ENCODE measurements at places on chromosomes 12 and 14.

DNA sequence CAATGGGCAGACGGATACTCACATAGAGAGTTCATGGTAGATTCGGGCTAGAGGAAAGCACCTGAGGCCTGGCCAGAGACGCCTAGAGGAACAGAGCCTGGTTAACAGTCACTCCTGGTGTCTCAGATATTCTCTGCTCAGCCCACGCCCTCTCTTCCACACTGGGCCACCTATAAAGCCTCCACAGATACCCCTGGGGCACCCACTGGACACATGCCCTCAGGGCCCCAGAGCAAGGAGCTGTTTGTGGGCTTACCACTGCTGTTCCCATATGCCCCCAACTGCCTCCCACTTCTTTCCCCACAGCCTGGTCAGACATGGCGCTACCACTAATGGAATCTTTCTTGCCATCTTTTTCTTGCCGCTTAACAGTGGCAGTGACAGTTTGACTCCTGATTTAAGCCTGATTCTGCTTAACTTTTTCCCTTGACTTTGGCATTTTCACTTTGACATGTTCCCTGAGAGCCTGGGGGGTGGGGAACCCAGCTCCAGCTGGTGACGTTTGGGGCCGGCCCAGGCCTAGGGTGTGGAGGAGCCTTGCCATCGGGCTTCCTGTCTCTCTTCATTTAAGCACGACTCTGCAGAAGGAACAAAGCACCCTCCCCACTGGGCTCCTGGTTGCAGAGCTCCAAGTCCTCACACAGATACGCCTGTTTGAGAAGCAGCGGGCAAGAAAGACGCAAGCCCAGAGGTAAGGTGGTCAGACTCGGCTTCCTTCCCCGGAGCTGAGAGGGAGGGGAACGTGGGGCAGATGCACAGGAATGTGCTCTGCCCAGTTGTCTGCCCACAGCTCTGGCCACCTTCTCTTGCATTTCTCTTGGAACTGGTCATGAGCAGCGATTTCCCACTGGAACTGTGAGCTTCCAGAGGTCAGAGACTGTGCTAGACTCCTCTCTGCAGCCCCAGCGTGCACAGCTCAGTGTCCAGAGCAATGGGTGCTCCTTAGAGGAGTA is at the start of gene CD4:
CD4 (plus strand) TSS at position 557 of the 953 bp plus-strand sequence. CDS start 10,611 bp downstream, outside the sequence.
- DNase-seq, result peak; percentile 86

- DNase-seq, result no peak
Measured at GRCh38 chr14:84074626-84075025, 1455.3 kb upstream of the FLRT2 start.

- no peak for DNase-seq
Measured at GRCh38 chr12:15033641-15034040, 60.8 kb downstream of the PDE6H start.

DNA sequence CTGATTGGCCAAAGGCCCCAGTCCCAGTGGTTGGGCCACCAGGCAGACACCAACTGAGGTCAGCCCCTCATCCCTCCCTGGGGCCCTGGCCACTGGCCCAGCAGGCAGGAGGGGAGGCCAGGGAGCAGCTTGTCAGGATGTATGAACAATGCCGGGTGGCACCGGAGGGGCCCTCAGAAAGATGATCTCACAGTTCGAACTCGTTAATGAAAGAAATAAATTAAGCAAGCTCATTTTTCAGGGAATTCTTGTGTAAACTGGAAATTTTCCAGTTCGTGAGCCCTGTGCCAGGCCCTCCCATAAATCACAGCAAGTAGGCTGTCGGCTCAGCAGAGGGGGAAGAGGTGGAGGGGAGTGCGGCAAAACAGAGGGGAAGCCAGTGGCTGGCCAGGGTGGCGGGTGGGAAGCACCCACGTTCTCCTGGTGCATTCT is 177.0 kb upstream of the VASH1 start:
- DNase-seq, result no peak

GRCh38 chr14:50745401-50746058 is 77.4 kb upstream of the SAV1 start:
- no peak for DNase-seq

- DNase-seq, result no peak
Measured at GRCh38 chr12:45987340-45987727, 3.0 kb downstream of the SCAF11 start.

GRCh38 chr12:58882826-58883225 is 37.5 kb downstream of the LRIG3 start:
- no peak for DNase-seq

DNA sequence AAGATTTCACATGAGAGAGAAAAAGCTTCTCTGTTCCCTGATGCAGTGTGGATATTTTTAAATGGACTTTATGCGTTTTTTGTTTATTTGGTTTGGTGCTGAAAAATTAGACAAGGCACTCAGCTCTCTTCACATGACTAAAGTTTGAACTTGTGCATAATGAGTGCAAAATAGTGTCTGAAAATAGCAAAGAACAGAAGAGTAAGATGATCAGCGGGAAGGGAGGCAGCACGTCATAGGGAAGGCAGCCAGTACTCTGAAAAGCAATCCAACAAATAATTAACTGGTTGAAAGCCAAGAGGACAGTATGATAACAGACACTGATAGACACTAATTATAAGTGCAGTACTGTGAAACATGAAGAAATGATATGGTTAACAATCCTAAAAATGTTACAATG is 46.6 kb upstream of the CDKN3 start:
- no peak for DNase-seq

GRCh38 chr14:52011523-52011922 is 22.2 kb downstream of the RTRAF start:
- no peak for DNase-seq

GRCh38 chr14:105247715-105248367 is 492 bp upstream of the BTBD6 start:
- DNase-seq, result no peak

GRCh38 chr12:2355198-2355597 is 302.4 kb downstream of the CACNA1C start:
- no peak for DNase-seq

DNA sequence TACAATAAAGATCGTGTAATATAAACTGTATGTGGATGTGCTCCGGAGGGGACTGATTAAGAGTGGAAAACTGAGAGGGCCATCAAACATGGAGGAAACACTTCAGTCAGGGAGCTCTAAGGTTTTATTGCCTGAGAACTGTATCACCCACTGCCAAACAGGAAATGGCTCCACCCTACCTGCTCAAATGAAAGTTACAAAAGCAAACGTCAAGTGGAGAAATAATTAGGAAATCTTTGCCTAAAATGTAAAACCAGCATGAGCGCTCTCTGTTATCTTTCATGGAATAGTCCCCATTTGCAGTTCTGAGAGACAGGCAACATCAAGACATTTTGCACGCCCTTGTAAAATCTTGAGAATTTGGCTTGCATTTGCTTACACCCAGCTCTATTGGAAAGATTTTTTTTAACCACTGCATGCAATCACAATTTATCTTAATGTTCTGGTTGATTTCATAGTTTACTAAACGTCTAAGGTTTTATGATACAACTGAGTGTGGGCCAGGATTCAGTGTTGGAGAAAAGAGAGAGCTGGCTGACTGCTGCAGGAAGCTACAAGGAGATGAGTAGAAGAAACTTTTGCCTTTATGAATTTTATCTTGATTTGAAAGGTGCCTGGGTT is 344.0 kb upstream of the PRICKLE1 start:
- DNase-seq, result no peak

DNA sequence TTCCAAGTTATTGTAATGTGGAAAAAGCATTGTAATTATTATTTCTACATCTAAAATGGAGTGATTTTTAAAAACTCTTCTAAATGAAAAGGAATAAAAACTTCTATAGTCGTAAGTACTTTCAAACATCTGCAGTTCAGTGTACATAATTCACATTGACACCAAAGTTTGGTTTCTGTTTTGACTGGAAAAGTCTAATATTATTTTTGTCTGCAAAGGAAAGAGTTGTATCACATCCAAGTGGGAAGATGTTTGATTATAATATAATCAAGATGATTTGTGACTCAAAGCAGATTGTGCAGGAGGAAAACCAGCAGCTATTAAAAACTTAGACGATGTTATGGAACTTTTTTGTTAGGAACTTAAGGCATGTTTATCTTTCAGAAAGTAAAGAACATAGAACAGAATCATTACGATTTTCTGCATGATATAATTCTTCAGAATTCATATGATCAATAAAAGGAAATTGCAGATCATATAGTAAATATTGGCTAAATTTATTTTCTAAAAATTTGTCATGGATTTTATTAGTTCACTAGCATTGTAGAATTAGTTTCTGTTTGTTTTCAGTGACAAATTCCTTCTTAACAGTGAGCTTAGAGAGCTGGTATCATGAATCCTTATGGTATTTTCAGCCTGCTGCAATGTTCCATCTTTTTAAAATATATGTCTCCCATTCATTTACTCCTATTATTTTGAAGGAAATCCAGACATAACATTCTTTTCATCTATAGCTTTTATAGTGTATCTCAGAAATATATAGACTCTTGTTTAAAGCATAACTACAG is 145.8 kb downstream of the MIPOL1 start:
- DNase-seq, result no peak

DNA sequence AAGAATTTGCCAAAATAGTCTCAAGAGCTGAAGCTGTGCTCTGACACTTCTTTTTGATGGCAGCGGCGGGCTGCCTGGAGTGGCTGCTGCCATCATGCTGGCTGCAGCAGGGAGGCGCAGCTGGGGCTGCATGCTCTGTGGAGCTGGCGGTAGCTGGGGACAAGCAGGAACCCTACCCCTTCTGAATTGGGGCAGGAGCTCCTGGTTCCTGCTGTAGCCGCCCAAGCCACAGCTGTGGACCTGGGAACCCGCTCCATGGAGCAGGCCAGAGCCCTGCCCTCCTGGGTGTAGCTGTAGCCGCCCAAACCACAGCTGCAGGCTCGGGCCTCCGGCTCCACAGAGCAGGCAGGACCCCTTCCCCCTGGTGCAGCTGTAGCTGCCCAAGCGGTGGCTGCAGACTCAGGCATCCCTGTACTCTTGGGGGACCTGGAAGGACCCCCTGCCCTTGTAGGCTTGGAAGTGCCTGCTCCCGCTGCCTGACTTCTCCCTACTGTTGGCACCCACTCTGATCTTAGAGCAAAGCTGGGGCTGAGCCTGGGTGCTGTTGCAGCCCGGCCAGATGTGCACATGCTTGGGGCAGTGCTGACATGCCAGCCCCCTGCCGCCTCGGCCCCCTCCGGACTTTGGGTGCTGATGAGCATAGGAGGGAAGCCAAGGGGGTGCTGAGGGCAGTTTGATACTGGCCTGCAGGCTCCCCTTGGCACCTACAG is 33.3 kb downstream of the APAF1 start:
- DNase-seq, result no peak

DNA sequence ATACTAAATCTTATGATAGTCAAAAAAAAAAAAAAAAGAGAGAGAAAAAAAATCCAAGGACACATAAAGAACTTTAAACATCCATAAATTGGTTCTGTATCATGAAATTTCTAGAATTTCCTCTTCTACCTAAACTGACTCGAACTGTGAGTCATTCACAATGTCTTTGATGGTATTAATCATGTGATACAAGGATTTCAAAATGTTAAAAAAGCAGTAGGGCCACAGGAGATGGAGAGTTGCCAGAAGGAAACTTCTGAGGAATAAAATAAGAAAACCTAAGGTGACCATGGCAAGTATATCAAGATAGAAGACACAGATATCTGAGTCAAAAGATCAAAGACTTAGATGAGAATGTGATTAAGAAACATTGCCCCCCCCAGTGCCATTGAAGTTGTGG is 1320.9 kb upstream of the FLRT2 start:
- DNase-seq, result no peak

DNA sequence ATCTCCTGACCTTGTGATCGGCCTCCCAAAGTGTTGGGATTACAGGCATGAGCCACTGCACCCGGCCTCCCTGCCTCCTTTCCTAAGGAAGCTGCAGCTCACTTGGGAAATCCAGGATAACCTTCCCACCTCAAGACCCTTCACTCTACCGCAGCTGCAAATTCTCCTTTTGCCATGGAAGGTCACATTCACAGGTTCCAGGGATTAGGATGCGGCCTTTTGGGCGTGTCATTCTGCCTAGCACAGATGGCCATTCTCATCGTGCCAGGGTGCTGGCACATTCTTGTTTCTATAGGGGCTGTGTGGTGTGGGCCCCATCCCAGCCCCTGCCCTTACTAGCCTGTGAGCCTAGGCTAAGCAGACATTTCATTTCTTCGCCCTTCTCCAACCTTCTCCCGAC is 219.9 kb downstream of the CHST11 start:
- no peak for DNase-seq

DNA sequence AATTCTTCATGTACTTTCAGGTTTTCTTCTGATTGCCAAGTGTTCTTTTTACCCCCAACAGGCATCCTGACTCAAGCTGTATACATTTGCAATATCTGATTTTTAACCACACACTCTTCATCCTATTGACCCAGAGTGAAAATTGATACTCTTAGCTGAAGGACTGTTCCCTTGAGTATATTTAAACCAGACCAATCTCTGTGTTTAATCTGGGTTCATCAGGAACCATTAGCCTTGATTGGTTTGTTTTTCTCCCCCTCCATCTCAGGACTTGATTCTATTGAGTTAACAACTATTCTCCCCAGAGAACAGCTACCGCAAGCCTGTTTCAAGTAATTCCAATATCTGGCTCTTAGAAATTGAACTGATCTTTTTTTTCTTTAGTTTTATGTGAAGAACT is 222.3 kb upstream of the NOVA1 start:
- no peak for DNase-seq

- DNase-seq, result no peak
Measured at GRCh38 chr14:92544051-92544720, 30.6 kb downstream of the RIN3 start.

GRCh38 chr12:74365178-74365964 is 172.3 kb upstream of the ATXN7L3B start:
- DNase-seq, result peak; percentile 4

GRCh38 chr12:27498761-27499160 is 25.2 kb upstream of the PPFIBP1 start:
- DNase-seq, result no peak

GRCh38 chr12:79274501-79275064 is 410.0 kb downstream of the SYT1 start:
- DNase-seq, result no peak

- DNase-seq, result no peak
Measured at GRCh38 chr14:89618330-89618708, 201.3 kb upstream of the FOXN3 start.

DNA sequence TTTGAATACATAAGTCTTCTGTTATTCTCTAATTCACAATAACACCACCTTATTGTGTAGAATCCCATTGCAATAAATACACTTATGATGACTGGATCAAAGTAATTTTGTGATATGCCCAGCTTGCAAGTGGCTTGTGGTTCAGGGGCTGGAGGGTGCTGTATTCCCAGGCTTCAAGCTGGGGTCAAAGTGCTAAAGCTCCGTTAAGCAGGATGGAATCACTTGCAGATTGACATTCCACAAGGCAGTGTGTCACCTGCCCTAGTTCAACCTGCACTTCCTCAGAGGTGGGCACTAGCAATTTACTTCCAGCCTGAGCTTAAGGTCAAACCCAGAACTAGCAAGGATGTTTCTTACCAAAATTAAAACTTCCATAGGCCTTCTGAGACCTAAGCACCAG is 166.6 kb downstream of the SSPN start:
- no peak for DNase-seq

GRCh38 chr12:75631831-75632230 is 120.4 kb upstream of the KRR1 start:
- DNase-seq, result no peak

Measured in stimulated activated CD4-positive, alpha-beta T cell treated with anti-CD3 and anti-CD28 coated beads, Interleukin-12 subunit alpha, Interleukin-12 subunit beta, amount 100 ng/mL, for 24 hours (primary cell).